Stimulated activated effector memory CD8-positive, alpha-beta T cell treated with anti-CD3 and anti-CD28 coated beads, Interleukin-12 subunit alpha, Interleukin-12 subunit beta, amount 100 ng/mL, for 72 hours (primary cell): ENCODE measurements at places on chromosomes 5 and 9.

- no peak for DNase-seq
Measured at GRCh38 chr5:67063791-67064190, 132.8 kb downstream of the CD180 start.

DNA sequence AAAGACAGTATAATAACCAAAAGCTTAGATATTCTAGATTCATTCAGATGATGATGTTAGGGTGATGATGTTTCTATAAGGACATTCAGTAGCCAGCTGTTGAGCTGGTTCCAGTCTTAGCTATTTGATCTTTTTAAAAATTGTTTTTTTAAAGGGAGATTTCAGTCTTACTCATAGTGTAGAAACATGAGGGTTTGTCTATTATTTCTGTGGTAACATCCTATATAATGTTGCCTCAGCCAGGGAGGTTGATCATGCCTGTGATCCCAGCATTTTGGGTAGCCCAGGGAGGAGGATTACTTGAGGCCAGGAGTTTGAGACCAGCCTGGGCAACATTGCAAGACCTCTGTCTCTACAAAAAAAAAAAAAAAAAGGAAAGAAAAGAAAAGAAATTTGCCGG is 167.8 kb downstream of the DOCK2 start:
- DNase-seq, result no peak

DNA sequence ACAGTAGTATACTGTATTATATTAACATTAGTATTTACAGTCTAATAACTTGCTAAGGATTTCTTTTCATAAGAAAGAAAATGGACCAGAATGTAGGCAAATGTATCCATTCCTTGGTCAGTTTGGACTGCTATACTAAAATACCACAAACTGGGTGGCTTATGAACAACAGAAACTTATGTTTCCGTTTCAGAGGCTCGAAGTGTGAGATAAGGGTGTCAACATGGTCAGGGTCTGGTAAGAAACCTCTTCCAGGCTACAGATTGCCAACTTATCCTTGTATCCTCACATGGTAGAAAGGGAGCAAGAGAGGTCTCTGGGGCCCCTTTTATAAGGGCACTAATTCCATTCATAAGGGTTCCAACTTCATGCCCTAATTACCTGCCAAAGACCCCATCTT is 9.2 kb upstream of the ESM1 start:
- DNase-seq, result no peak

DNA sequence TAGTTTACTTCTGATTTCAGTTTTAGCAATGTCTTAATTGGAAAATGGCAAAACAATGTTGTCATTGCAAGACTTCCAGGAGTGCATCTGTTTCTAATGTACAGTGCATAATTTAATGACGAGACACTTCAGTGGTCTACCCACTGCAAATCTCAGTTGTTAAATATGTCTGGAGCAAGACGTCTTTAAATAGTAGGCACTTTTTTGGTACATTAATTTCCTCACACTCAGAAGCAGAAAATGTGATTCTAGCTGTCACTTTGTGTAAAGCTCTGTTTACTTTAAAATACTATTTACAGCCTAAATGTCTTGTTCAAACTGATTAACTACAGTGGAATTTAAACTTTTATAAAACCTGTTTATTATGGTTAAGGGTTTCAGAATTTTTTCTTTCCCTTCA is 815.5 kb downstream of the TLE1 start:
- DNase-seq, result no peak

DNA sequence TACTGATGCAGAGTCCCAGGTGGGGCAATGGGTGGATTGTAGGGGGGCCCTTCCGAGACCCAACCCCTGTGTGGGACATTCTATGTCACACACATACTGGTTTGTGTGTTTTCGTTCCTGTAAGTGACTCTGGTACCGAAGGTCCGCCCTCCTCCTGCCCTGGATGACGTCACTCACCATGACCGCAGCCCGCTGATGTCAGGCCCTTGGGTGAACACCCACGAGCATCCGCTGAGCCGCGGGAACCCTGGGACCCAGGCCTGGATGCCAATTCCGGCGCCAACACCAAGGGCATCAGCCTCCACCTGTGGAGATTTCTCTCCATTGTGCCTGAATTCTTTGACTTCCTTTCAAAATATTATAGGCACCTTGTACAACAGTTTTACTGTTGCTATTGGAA is 184.3 kb downstream of the MTRR start:
- no peak for DNase-seq

- DNase-seq, result no peak
Measured at GRCh38 chr9:89661956-89662717, 57.3 kb downstream of the GADD45G start.

- no peak for DNase-seq
Measured at GRCh38 chr9:110192531-110193261, 15.3 kb downstream of the C9orf152 start.

GRCh38 chr5:90096415-90097081 is 313.0 kb downstream of the CETN3 start:
- DNase-seq, result no peak

DNA sequence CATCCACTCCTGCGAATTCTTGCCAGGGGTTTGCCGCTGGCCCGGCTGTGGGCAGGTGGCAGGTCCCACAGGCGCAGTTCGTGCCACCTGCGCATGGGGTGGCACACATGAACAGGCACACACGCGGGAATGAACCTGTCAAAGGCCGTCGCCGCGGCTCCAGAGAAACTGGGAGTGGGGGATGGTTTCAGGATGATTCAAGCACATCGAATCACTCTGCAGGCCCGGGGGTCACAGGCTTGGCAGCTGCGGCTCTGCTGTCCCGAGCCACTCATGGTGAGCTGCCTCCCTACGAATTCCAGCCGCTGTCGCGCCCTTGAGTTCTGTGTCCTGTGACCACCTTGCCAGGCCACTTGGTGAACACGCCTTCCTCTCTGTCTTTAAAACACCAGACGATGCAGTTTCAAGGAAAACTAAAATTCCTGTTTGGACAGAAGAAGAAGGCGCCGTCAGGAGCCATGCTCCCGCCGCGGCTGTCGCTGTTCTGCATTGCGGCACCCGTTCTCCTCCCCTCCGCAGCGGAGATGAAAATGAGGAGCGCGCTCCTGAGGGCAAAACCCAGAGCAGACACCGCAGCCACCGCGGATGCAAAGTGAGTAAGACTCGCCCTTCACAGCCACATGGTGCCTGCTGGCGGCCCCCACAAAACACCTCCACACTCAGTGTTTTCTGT is 15.4 kb upstream of the EXOC3 start:
- DNase-seq, result no peak

DNA sequence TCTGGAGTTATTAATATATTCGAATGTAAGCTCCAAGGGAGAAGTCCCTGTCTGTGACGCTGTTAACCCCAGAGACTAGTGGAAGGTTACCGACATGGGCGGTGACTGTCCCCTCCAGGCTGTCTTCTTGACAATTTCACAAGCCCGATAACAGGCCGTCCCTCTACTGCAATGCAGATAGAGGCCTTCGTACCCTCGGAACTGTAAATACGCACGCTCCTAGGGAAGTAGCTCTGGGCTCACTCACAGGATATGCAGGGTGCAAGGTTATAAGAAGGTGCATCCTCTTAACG is 680 bp upstream of the RFK start:
- no peak for DNase-seq

DNA sequence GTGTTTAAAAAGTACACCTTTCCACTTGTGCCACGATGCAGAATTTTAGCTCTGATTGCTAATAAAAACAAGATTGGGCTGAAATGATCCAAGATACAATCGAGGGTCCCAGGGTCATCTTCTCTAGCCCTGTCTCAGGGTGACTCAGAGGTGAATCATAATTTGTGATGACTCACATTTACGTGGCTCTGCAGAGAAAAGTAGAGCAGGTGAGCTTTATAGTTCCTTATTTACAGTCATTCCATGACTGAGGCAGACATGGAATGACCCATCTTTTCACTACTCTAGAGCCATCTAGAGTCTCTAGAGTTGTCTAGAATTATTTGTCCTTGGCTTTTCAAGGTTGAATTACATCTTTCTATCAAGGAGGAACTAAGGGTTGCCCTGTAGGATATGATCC is 155.2 kb downstream of the GAS1 start:
- no peak for DNase-seq

GRCh38 chr5:174402222-174402812 is 322.1 kb upstream of the MSX2 start:
- no peak for DNase-seq

DNA sequence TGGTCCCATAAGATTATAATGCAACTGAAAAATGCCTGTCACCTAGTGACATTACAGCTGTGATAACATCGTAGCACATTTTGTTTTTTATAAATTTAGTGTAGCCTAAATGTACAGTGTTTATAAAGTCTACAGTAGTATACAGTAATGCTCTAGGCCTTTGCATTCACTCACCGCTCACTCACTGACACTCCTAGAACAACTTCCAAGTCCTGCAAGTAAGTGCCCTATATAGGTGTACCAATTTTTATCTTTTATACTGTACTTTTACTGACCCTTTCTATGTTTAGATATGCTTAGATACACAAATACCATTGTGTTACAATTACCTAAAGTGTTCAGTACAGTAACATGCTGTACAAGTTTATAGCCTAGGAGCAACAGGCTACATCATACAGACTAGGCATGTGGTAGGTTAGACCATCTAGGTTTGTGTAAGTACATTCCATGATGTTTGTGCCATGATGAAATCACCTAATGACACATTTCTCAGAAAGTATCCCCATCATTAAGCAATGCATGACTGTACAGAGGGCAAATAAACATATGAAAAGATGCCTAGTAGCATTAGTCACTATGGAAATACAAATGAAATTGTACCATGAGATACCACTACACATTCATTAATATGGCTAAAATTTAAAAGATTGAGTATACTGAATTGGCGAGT is 127.6 kb downstream of the TRPM6 start:
- DNase-seq, result no peak

DNA sequence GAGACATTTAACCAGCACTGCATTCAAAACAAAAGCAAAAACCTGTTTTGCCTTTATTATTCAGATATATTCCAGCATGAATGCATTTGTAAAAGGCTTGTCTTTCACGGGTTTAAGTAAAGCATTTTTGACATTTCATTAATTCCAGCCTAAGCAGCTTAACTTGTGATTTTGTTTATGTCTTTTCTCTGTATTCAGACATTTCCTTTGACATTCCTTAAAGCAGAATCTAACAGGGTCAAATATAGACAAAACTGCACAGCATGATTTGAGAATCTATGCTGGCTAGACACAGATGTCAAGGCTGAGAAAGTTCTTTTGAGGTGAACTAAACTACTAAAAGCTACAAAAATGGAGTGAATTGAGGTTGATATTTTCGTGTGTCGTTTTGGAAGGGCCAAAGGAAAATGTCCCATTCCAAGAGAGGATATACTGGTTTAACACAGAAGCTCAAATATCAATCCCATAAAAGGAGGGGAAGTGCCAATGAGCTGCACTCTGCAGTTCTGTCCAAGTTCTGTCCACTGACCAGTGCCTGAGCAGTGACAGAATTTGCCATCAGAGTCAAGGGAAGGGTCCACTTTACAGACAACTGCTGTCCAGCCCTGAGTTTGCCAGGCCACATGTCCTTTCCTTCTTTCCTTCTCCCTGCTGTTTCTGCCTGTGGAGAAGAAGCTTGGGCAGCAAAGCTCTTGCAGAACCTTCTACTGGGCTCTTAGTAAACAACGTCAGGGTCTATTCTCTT is 198.7 kb upstream of the KLF9 start:
- no peak for DNase-seq

- no peak for DNase-seq
Measured at GRCh38 chr9:68532131-68532530, 8.6 kb downstream of the TMEM252 start.

DNA sequence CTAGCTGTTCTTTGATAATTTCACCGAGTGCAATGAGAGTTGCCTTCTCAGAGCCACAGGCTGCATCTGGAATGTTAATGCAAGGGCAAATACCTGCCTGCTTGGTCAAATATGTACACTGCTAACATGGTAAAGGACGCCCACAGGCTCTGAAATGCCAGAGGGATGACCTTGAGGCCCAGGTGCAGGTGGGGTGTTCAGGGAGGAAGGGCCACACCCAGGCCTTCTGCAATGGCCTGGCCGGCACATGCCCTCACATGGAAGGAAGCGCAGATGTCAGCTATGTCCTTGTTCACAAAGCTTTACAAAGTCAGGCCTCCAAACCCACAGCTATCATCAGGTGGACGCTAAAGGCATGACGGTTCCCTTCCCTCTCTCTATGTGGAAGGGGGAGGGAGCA is 48.6 kb downstream of the HRH2 start:
- no peak for DNase-seq

DNA sequence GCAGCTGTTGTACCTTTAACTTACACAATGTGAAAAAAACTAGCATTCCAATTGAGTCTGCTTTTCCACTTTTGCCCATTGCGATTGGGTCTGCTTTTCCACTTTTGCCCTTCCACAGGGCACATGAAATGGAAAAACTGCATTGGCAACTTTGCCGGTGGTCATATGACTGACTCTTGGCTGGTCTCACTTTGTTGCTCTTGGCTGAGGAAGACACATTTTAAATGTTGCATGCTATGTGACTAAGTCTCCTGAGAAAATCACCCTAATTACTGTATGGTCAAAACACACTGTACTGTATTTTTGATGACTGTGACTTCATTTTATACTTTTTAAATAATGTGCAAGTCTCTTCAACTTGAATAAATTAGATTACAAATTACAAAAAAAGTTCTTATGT is 1.6 kb upstream of the OXCT1 start:
- DNase-seq, result no peak

- no peak for DNase-seq
Measured at GRCh38 chr9:2524601-2525000, 97.0 kb upstream of the VLDLR start.

- no peak for DNase-seq
Measured at GRCh38 chr9:125561509-125562148, 145.4 kb downstream of the MAPKAP1 start.

DNA sequence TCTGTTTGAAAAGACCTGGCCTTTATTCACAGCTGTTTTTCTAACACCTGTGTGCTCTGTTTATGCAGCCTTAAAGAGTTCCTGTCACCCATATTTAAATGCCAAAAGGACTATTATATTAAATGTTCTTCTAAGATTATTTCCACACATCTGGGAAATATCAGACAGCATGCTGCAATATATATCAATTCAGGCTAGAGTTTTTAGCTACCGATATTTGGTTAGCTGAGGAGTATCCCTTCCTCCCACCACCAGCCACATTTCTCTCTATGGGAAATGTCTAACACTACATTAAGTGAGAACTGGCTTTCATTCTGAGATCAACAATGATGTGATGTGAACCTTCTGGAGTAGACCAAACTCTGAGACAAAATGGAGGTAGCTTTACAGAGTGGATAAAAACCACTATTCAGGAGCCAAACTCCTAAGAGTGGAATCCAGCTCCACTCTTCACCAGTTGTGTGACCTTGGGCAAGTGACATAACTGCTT is 509.2 kb downstream of the ZNF608 start:
- DNase-seq, result no peak

DNA sequence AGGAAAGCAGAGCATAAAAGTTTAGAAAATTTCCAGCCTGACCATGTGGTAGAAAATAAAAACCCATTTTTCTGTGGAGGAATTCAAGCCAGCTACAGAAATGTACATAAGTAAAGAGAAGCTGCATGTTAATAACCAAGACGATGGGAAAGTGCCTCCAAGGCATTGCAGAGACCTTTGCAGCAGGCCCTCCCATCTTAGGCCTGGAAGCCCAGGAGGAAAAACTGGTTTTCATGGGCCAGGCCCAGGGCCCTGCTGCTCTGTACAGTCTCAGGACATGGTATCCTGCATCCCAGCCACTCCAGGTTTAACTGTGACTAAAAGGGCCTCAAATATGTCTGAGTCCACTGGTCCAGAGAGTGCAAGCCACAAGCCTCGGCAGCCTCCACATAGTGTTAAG is 754.8 kb upstream of the RIOK2 start:
- no peak for DNase-seq
